ENCODE measurements at places on chromosomes 13 and 19. TPM values are rescaled to one million over a fixed set of nuclear protein-coding genes. Genes with fewer than 3 reads are reported as not detected.

IGSF23 gene
- not detected for total RNA-seq

ATP4A gene
- not detected for total RNA-seq

SHISA7 gene
- not detected for total RNA-seq

PPP2R1A gene
- 74.0 TPM for total RNA-seq

GJB6 gene
- not detected for total RNA-seq

LRRC4B gene
- 1.1 TPM for total RNA-seq

CLDN10 gene
- not detected for total RNA-seq

RASL11A gene
- total RNA-seq = 19.9 TPM

LMTK3 gene
- not detected for total RNA-seq

SOX1 gene
- not detected for total RNA-seq

ITM2B gene
- 39.7 TPM for total RNA-seq

CFD gene
- total RNA-seq = not detected

ERFL gene
- not detected for total RNA-seq

CFAP97D2 gene
- total RNA-seq = not detected

SSC5D gene
- not detected for total RNA-seq

POSTN gene
- 10.5 TPM for total RNA-seq

ZNF582 gene
- total RNA-seq = not detected

ZNF563 gene
- total RNA-seq = 4.3 TPM

ZNF208 gene
- not detected for total RNA-seq

CRLF1 gene
- total RNA-seq = 6.6 TPM

PLVAP gene
- total RNA-seq = not detected

ZNF414 gene
- total RNA-seq = 2.0 TPM

ZNF573 gene
- total RNA-seq = 2.9 TPM

NRTN gene
- not detected for total RNA-seq

CCDC169 gene
- 0.07 TPM for total RNA-seq

OVOL3 gene
- not detected for total RNA-seq

MYO9B gene
- 20.4 TPM for total RNA-seq

Measured in MG63 (cell line).